ENCODE measurements at places on chromosomes 5 and 9.
A peak's percentile ranks its signal among the peaks of the same experiment; 100 is the strongest.

GRCh38 chr9:2026220-2026997 lies 11.3 kb downstream of the SMARCA2 start:
- no peak for DNase-seq

DNA sequence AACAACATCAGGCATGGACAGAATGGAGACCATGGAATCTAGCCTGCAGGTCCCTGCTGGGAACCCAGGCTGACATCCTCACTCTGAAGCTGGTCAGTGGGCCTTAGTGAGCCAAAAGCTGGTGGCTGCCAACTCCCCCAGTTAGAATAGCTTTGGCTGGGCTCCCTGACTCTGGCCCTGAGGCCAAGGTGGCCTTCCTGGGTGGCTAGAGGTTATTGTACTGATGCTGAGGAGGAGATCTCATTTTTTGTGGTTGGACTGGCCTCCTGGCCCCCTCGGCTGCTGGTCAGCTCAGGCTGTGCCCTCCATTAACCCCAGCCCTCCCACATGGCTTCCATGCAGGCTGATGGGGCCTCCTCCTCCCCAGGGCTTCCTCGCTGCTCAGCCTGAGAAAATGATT lies 101.2 kb upstream of the PANK3 start:
- no peak for DNase-seq

DNA sequence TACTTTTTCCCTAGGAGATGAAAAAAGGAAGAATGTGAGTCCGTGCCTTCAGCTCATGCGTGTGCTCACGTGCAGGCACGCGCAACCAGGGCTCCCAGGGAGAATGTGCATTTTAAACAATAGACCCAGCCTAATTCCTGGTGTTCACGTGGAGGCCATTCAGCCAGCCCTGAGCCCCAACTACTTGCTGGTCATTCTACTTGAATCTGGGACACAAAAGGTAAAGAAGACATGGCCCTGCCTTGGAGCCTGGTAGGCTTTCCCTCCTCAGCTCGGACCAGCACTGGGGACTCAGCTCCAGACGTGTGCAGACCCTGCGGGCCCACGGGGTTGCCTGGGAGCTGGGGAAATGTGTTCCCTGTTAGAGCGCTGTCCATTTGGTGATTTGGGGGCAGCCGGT lies 125.5 kb downstream of the MVB12B start:
- no peak for DNase-seq

- no peak for DNase-seq
Measured at GRCh38 chr9:22356985-22357384, 89.6 kb upstream of the DMRTA1 start.

DNA sequence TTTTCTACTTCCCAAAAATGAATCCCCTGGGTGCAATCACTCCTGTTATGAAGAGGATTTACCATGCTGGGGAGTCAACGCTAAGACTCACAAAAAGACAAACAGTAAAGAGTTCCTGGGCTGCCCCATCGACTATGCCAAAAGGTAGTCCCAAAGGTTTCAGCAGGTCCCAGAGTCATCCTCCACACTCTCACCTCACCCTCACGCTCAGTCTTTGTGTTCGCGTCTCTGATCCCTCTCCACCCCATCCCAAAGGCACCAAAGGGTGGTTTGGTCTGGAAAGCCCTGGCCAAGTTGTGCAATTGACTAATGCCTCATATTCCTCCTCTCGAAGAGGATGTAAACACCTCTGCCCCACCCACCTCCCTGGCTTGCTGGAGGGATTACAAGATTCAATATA lies 240.2 kb upstream of the NFIL3 start:
- no peak for DNase-seq

DNA sequence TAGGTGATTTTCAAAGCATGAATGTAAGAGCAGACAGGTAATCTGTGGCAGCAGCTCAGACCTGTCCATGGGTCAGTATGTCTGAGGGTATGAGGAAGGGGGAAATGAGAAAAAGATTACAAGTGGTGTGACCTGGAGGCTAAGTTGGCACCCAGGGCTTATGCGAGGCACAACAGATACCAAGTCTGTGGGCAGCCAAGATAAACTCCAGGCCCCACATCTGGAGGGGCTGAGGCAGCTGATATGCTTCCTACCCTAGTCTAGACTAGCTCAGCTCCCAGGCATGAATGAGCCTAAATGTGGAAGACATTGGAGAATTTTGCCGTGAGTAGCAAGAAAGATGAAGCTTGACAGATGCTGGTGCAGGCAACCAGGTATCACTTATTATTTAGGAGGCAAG lies 151.7 kb downstream of the PIK3R1 start:
- DNase-seq, result no peak

DNA sequence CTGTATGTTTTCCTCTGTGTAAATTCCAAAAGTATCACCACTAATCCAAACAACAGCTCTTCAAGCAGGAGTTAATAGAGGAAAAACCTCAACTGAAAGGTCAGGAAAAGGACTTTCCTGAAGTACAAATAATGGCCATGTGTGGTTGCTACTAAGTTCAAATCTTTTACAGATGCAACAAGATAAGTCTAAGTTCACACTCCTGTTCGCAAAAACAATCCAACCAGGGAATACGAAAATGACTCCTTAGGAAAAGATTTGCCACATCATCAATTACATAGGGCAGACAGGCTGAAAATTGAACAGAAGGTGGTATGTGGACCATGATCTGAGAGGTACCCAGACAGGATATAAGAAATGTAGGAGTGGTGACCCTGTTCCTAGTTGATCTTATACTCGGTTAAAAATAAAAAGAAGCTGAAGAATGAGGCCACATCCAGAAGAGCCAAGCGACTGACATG lies 210.2 kb downstream of the TSSK1B start:
- no peak for DNase-seq

DNA sequence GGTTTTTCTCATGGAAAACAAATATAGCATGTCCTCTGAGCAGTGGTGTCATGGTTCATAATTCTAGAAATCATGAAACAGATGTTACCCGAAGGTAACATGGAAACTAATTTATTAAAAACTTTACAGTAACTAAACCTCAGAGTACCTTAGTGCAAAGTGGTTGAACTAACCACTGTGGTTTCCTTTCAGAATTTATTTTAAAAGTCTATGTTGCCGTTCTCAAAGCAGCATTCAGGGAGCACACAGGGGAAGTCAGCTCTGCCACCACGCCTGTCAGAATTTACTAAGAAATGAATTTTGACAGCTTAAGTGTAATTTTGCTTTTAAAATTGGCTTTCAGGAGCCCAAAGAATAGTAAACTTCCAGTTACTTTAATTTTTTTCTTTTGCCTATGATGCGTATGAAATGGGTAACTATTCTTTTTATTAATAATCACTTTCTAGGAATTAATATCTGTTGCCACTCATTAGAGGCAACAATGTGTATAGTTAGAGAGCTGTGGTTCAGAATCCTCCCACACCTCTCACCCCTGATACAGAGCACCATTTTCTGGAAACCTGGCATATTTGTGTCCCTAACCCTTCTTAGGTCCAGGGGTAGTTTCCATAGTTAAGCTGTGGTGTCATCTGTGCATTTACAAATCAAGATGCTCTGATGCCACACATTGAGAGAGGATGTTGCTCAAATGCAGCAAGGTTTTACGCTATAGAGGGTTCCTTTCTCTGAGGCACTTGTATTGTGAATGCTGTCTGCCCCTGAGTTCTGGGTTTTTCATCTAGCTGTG lies 202.6 kb downstream of the ZSWIM6 start:
- no peak for DNase-seq

GRCh38 chr5:95217881-95218280 lies 67.0 kb downstream of the MCTP1 start:
- DNase-seq, result no peak

DNA sequence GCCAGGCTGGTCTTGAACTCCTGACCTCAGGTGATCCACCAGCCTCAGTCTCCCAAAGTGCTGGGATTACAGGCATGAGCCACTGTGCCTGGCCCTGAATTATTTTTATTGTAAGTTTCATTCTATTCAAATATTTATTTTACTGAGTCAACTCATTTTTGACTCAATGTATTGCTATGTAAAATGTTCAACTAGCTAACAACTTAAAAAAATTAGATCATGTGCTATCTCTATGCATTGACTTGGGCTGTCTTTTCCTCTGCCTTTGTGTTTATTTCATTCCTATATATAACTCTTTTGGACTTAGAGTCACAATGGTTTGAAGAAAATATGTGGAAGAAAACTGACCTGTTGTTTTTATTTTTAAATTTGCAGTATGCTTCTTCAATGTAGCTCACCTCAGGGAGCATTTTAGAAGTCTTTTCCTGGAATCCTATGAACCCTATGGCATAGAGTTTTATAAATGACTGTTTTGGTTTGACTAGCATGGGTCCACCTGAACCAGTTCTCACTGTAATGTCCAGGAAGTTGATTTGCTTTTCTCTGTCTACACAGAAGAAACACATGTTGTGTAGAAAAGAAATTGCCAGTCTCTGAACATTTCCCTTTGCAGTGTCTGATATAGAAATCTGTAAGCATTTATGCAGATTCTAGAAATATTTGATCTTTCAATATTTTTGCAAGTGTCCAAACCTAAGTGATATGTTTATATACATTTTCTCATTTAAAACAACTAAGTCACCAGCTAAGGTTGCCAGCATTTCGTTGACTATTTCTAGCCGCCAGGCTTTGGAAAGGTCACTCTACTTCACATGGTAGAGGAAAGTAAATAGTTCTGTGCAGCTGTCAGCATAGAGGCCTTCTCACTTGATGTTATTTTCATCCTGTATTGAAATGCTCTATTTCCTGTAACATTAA lies 138.8 kb downstream of the PCSK1 start:
- peak; percentile 34 for DNase-seq

DNA sequence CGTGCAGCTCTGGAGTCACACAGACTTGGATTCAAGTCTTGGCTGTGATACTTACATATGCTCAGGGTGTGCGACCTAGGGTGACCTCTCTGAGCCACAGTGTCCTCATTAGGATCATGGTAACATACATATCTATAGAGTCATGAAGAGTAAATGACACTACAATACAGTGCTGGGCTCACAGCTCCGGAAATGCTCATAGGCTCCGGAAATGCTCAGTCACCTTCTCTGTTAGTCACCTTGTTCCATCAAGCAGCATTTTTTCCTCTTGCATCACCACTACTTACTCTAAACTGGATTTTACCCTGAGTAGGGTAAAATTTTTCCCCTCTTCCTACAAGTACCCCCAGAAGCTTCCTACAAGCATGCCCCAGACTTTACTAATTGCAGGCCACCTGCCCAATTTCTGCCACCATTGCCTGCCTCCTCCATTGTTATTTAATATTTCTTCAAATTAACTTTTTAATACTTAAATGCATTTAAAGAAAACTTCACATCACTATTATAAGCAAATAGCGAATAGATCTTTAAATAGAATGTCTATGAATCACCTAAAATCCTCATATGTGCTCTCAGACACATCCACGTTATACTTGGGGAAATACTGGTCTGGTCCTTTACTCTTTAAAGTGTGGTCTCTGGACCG lies 147.6 kb upstream of the SPRY4 start:
- DNase-seq, result peak; percentile 71

DNA sequence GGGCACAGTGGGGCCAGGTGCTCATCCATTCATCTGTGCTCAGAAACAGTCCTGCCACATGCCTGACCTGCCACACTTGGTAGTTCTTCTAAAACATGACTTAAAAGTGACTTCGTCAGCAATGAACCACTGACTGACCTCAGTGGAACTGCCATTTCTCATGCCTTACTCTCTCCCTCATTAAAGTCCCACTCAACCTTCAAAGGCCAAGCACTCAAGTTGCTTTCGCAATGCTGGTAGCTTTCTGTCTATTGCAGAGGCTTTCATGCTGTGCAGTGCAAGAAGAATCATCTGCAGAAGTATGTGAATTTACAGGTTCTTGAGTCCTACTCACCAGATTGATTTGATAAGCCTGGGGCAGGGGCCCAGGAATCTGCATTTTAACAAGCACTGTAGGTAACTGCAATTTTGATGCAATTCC lies 23.9 kb downstream of the B4GALT1 start:
- DNase-seq, result no peak

GRCh38 chr5:37086466-37087173 lies 162.6 kb downstream of the CPLANE1 start:
- no peak for DNase-seq

- no peak for DNase-seq
Measured at GRCh38 chr9:109117856-109118807, 1.6 kb downstream of the TMEM245 start.

DNA sequence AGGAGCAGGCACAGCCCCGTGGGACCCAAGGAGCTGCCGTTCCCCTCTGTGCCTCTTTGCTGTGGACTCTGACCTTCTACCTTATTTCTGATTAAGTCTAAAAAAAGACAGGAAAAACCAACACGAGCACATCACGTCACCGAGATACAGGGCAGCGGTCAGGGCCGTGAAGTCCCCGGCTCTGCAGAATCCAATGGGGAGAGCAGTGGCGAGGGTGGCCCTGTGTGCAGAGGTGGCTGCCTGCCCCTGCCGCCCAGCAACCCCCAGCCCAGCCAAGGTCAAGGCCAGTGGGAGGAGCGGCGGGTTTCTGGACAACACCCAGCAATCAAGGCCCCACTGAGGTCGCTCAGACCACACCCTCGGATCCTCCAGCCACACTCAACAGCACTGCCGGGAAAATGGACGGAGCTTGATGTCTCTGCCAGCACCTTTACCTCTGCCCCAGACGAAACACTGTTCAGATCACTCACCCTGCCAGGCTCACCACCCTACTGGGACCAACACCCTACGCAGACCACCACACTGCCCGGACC lies 32.7 kb upstream of the SLC9A3 start:
- DNase-seq, result no peak

- DNase-seq, result no peak
Measured at GRCh38 chr9:19429595-19429994, 20.8 kb downstream of the ACER2 start.

- peak; percentile 19 for DNase-seq
Measured at GRCh38 chr5:180070756-180071530, 616 bp downstream of the RNF130 start.

- DNase-seq, result no peak
Measured at GRCh38 chr5:72938206-72938605, 17.6 kb upstream of the FCHO2 start.

- DNase-seq, result no peak
Measured at GRCh38 chr5:2883771-2884170, 132.3 kb upstream of the IRX2 start.

GRCh38 chr5:112063191-112063590 lies 306.2 kb upstream of the NREP start:
- DNase-seq, result no peak

- DNase-seq, result no peak
Measured at GRCh38 chr5:126967808-126968466, 62.4 kb downstream of the MARCHF3 start.

DNA sequence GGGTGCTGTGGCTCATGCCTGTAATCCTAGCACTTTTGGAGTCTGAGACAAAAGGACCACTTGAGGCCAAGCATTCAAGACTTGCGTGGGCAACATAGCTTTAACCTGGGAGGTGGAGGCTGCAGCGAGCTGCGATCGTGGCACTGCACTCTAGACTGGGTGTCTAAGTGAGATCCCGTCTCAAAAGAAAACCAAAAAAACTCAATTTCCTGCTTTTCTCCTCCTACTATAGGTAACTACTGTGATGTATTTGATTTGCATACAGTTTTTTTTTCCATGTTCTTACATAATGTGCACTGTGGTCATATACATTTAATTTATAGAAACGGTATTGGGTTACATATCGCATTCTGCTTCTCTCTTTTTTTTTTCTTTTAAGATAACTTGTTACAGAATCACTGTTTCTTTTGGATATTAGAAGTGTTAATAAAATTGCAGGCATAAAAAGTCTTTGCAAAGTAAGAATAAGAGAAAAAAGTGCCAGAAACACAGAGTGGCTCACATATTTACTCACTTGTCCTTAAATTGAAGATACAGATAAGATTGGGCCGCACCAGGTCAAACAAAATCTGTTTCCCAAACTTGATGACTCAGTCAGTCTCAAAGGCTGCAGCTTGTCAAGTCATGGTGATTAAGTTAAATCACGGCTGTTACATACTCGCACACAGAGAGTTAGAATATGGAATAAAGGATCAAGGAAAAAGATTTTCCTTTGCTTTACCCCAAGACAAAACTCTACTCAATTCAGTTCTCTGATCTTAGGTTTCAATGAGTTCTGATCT lies 2.0 kb upstream of the PTGR1 start:
- DNase-seq, result no peak
